ENCODE measurements at places on chromosomes 7 and 10.

GRCh38 chr10:126670895-126671261 lies 385 bp upstream of the C10orf90 start:
- DNase-seq: no peak

GRCh38 chr10:113930482-113931057 lies 76.1 kb downstream of the NHLRC2 start:
- DNase-seq: no peak

- no peak for DNase-seq
Measured at GRCh38 chr10:71306979-71307378, 12.1 kb upstream of the SLC29A3 start.

DNA sequence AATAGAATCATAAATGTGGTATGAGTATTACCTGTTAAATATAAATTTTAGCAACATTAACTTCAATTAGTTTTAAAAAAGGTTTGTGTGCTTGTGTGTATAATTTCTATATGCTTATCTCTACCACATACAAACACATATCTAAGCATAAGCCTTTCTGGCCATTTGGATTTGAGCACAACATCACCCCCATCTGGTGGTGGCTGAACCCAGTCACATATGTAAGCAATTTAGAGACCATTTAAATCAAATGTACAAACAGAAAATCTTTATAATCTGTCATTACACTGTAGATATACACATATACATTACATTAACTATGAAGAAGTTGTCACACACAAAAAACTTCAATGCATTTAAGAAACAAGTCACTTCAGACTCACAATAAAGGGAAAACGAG lies 31.7 kb downstream of the GPR22 start:
- no peak for DNase-seq

DNA sequence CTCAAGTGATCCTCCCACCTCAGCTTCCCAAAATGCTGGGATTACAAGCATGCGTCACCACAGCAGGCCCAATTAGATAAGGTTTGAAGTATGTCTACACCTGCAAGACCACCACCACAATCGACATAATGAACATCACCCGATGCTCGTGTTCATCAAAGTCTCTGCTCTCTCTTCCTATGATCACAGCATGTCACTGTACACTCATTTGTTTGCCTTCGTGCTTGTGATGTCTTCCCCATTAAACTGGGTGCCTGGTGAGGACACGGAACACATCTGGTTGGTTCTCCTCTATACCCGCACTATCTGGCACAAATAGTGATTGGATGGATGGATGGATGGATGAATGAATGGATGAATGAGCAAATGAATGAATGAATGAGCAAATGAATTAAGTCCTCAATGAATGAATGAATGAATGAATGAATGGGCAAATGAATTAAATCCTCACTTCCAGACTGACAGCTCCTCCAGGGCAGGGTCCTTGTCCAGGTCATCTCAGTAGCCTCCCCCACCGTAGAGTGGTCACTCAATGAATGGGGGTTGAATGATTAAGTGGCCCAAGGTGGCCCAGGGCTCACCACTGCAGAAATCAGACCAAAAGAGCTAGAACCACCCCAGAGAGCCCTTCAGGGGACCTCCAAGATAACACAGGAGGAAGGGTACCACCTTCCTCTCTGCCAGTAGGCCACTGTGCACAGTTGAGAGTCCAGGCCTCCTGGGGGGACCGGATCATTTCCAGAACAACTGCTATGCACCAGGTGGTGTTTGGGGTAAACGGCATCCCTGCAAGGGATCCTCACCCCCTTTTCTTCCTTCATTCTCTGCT lies 101.9 kb upstream of the TNRC18 start:
- peak; percentile 34 for DNase-seq

GRCh38 chr7:153002115-153002514 lies 242.6 kb downstream of the ACTR3B start:
- no peak for DNase-seq

GRCh38 chr7:21125297-21125696 lies 302.6 kb upstream of the SP4 start:
- DNase-seq: no peak

GRCh38 chr7:26159243-26159642 lies 7.2 kb downstream of the NFE2L3 start:
- no peak for DNase-seq

DNA sequence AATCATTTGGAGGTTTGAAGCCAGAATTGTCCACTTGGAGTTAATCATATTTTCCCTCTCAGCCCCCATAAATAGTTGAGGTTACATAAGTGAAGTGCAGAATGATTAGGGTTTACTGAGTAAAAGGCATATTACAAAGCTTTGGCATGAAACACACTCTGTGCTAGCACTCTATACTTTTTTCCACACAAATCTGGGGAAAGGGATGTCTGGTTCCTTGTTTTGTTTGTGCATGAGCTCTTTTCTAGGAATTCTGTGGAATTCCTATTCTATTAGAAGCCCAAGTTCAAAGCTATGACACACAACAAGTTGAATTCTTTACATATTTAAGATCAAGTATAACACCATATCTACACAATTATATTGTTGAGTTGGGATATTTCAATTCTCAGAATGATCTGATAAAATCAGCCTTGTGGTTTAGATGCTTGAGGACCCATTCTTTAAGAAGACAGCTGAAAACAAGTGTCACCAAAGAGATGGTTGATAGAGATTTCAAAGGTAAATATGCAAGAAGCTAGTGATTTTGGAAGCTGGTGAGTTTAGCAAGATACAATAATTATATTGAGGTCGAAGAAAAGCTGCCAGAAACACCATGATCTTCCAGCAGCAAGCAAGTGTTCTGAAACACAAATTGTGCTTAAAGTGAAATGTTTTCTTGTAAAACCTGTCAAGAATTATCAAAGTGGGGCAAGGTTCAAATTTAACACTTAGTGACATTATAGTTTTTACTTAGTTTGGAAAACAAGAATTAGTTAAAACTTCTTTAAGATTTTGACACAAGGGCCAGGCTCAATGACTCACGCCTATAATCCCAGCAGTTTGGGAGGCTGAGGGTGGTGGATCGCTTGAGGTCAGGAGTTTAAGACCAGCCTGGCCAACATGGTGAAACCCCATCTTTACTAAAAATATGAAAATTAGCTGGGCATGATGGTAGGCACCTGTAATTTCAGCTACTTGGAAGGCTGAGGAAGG lies 122.6 kb downstream of the INHBA start:
- DNase-seq: no peak
